Glutamatergic neuron (in vitro differentiated cells): ENCODE measurements at places on chromosomes 11 and 22. TPM values are rescaled to one million over a fixed set of nuclear protein-coding genes. Genes with fewer than 3 reads are reported as not detected.
A peak's percentile ranks its signal among the peaks of the same experiment; 100 is the strongest.

GRCh38 chr11:7442588-7443215 is 42.6 kb upstream of the OLFML1 start:
- H3K27me3 ChIP-seq: no peaks in the 10 kb centered on the region
- DNase-seq: peak; percentile 89
- H3K4me3 ChIP-seq: no peak overlapping the region
- peaks cover 10% of the 10 kb centered on the region for H3K36me3 ChIP-seq

Gene LDLRAD3
- total RNA-seq: 59.9 TPM

Gene TP53I11
- total RNA-seq: 420 TPM

- H3K36me3 ChIP-seq: no peaks in the 10 kb centered on the region
- H3K27ac ChIP-seq: no peak overlapping the region
- peaks cover 4% of the 10 kb centered on the region for H3K27me3 ChIP-seq
- H3K4me1 ChIP-seq: peaks cover 7% of the 10 kb centered on the region
- H3K4me3 ChIP-seq: no peak overlapping the region
- no peak for DNase-seq
These were observed 299.0 kb downstream of the MIAT start for GRCh38 chr22:26956371-26956770.

Gene AMOTL1
- 27.6 TPM for total RNA-seq

- no peak overlapping the region for H3K27ac ChIP-seq
- no peaks in the 10 kb centered on the region for H3K27me3 ChIP-seq
- no peak overlapping the region for H3K4me3 ChIP-seq
- no peak for DNase-seq
- no peaks in the 10 kb centered on the region for H3K36me3 ChIP-seq
These were observed 476.4 kb downstream of the INSC start for GRCh38 chr11:15591112-15591537.

Gene NUP98
- 49.6 TPM for total RNA-seq

GRCh38 chr11:120134931-120135228 is 3.0 kb downstream of the TRIM29 start:
- no peak overlapping the region for H3K4me3 ChIP-seq
- peaks cover 17% of the 10 kb centered on the region for H3K27me3 ChIP-seq
- no peak for DNase-seq
- peaks cover 6% of the 10 kb centered on the region for H3K36me3 ChIP-seq
- no peaks in the 10 kb centered on the region for H3K4me1 ChIP-seq
- H3K27ac ChIP-seq: no peak overlapping the region

Gene DAGLA
- total RNA-seq: 9.6 TPM

Gene RHOD
- total RNA-seq: not detected

- H3K36me3 ChIP-seq: no peaks in the 10 kb centered on the region
- peak overlapping the region; percentile 22 for H3K27ac ChIP-seq
- peaks cover 11% of the 10 kb centered on the region for H3K27me3 ChIP-seq
- H3K4me1 ChIP-seq: peaks cover 22% of the 10 kb centered on the region
- DNase-seq: no peak
These were observed 21.0 kb upstream of the PPP6R3 start for GRCh38 chr11:68439355-68440065.

DNA sequence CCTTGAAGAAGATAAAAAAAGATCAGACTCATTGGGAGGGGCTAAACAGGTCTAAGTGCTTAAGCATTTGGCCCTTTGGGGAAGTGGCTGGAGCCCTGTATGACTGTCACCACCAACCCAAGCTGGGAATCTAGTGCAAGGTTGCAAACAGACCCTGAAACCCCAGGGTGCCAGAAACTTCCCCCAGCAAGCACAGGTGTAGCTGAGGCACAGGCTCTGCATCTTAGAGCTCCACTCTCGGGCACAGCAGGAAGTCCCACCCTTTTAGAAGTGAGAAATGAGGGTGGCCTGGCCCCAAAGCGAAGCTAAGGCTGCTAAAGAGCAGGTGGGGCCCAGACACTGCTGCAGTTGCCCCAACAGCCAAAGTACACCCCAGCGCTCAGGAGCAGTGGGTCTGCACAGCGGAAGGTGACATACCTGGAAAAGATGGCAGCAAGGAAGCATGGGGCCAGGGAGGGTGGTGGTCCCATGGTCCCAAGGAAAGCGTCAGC is 5.8 kb upstream of the KDM2A start:
- peaks cover 2% of the 10 kb centered on the region for H3K27me3 ChIP-seq
- H3K4me1 ChIP-seq: peaks cover 1% of the 10 kb centered on the region
- no peak for DNase-seq
- no peak overlapping the region for H3K27ac ChIP-seq

DNA sequence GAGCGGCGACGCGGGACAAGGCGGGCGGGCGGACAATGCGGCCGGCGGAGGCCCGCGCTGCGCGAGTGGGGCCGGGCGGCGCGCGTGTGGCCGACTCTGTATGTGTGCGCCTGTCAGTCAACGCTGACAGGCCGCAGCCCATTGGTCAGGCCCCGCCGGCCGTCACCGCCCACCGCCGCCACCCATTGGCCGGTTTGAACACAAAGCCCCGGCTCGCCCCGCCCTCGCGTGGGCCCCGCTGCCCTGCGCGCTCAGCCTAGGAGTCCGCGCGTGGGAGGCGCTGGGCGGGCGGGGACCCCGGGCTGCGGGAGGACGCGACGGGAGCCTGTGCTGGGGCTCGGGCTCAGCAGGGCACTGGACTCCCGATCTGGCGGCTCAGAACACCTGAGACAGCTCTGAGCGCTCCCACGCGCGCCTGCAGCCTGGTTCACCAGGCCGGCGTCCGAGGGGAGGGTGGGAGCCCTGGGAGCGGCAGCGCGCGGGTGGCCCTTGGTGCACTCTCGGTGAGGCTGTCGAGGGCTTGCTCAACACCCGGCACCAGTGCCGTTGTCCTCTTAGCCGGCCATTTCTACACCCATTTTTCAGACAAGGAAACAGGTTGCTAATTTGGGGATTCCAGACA is at the start of gene SUN2:
TSS of gene SUN2 (minus strand) at position 88 of the 622 bp plus-strand sequence. CDS start 3,370 bp downstream, outside the sequence.
- H3K27me3 ChIP-seq: peaks cover 14% of the 10 kb centered on the region
- peaks cover 32% of the 10 kb centered on the region for H3K4me1 ChIP-seq
- H3K4me3 ChIP-seq: peak within 1 kb of the TSS; percentile 99
- peaks cover 4% of the 10 kb centered on the region for H3K36me3 ChIP-seq
- peak; percentile 93 for DNase-seq

- peaks cover 4% of the 10 kb centered on the region for H3K27me3 ChIP-seq
- H3K36me3 ChIP-seq: no peaks in the 10 kb centered on the region
These were observed 23.6 kb downstream of the DCPS start for GRCh38 chr11:126327281-126328000.

Gene CD3G
- total RNA-seq: 0.39 TPM

- H3K4me3 ChIP-seq: no peak overlapping the region
- no peak for DNase-seq
- H3K36me3 ChIP-seq: no peaks in the 10 kb centered on the region
- H3K4me1 ChIP-seq: peaks cover 12% of the 10 kb centered on the region
- no peaks in the 10 kb centered on the region for H3K27me3 ChIP-seq
- peak overlapping the region; percentile 41 for H3K27ac ChIP-seq
These were observed 138.3 kb downstream of the TMEM135 start for GRCh38 chr11:87176044-87176443.

- H3K4me3 ChIP-seq: peak overlapping the region; percentile 30
- peak; percentile 50 for DNase-seq
- H3K27ac ChIP-seq: no peak overlapping the region
These were observed 26.2 kb upstream of the TPBGL start for GRCh38 chr11:75214411-75214821.

- H3K4me3 ChIP-seq: no peak overlapping the region
- H3K27me3 ChIP-seq: peaks cover 9% of the 10 kb centered on the region
- no peak overlapping the region for H3K27ac ChIP-seq
- no peaks in the 10 kb centered on the region for H3K36me3 ChIP-seq
These were observed 19.3 kb downstream of the PRR33 start for GRCh38 chr11:1872267-1872985.

Gene YPEL1
- 71.2 TPM for total RNA-seq

Gene OR51I1
- not detected for total RNA-seq

DNA sequence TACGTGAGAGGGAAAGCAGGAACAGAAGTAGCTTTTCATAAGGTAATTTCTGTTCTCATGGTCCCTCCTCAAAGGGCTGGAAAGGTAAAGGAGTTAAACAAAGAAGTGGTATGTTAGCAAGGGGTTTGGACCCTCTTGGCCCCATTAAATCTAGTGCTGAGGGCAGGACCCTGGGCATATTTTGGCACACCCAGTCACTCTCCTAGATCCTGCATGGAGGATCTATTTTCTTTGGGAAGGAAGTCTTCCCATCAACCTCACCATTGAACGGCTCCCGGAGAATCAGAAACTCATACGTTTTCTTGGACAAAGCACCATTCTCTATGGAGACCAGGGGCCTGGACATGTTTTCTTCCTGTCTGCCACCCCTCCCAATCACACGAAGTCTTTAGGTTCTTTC is 11.7 kb downstream of the TMEM216 start:
- peaks cover 3% of the 10 kb centered on the region for H3K4me1 ChIP-seq
- no peaks in the 10 kb centered on the region for H3K36me3 ChIP-seq
- no peak overlapping the region for H3K27ac ChIP-seq
- no peak overlapping the region for H3K4me3 ChIP-seq
- no peaks in the 10 kb centered on the region for H3K27me3 ChIP-seq

Gene MYOD1
- total RNA-seq: not detected

DNA sequence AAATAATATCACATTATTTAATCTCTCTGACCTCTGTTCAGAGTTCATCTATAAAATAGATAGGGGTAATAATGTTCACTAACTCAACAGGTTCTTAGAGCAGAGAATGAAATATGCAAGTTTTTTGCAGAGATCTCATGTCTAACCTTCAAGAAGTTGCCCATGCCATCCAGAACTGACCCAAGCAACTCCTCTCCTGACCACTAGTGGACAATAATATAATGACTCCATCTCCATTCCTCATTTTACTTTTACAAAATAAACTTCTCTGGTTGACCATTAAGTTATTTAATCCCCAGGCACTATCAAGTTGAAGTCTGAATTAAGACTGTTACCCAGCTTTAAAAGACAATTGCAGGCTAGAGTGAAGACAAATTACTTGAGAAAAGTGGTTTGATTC is 382.6 kb downstream of the KCNA4 start:
- no peak for DNase-seq
- no peaks in the 10 kb centered on the region for H3K36me3 ChIP-seq
- no peaks in the 10 kb centered on the region for H3K4me1 ChIP-seq
- no peak overlapping the region for H3K27ac ChIP-seq

GRCh38 chr11:128507936-128508335 is 79.4 kb downstream of the ETS1 start:
- no peak overlapping the region for H3K27ac ChIP-seq
- no peak for DNase-seq
- peaks cover 5% of the 10 kb centered on the region for H3K27me3 ChIP-seq

Gene PRG3
- total RNA-seq: not detected

Gene OR52E4
- not detected for total RNA-seq
